ENCODE measurements at places on chromosomes 16 and 17.

GRCh38 chr17:16938496-16939207 lies 33.3 kb downstream of the TNFRSF13B start:
- no peak for DNase-seq

- no peak for DNase-seq
These were observed 13.6 kb upstream of the TVP23A start for GRCh38 chr16:10831894-10832886.

DNA sequence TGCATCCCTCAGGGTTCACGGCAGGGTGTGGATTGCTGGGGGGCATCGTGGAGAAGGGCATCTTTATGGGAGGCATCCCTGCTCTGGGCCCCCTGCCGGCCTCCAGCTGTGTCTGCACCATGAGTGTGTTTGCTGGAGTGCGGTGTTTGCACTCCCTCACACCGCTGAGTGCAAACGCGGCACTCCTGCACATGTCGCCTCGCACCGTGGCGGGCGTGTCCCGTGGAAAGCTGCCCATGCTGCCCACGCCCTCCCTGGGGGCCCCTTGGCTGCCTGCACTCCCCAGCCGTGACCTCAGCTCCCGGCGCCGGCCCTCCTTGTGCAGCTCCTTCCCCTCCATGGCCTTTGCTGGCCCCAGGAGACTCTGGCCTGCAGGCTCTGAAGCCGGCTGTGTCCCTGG lies 74.6 kb upstream of the ZNF750 start:
- no peak for DNase-seq

DNA sequence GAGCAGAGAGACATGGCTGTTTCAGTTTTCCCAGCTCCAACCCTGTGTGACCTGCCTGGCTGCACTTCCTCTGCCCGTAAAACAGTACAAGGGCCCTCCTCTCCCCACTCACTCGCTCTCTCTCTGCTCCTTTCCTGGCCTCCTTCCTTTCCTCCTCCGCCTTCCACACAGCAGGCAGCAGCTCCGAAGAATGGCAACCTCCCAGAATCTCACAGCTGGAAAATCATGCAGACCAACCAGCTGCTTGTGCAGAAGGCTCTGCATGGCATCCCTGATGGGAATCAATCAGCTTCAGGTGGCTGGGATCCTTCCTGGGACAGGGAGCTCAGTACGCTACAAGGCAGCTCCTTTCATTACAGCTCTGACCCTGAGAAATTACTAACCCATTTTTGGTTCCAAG lies 27.4 kb downstream of the TMEM132E start:
- no peak for DNase-seq

DNA sequence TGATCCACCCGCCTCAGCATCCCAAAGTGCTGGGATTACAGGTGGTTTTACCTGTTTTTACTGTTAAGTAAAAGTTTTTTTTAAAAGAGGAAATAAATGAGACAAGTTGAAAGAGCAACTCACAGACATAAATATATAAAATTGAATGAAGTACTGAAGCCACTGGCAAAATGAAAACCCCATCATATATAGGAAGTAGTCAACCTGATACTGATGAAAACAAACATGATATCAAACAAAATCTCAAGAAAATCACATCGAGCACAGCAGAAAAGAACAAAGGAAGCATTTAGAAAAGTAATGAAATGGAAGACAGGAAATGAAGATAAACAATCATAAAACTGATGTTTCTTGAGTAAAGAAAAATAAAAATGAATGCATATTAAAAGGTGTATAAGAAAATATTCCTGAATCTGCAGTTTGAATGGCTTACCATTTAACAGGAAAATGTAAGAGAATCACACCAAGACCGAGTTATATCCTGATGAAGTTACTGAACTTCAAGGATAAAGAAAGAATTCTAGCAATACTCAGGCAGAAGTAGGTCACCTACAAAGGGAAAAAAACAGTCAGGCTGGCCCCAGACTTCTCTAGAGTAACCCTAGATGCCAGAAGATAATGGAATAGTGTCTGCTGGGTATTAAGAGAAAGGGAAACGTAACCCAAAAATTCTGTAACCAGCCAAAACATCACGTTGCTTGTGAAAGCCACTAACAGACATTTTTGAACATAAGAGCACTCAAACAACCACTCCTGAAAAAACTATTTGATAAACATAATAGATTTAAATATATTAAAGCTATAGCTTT lies 31.5 kb downstream of the UBE2G1 start:
- no peak for DNase-seq

- DNase-seq = no peak
These were observed 67.8 kb downstream of the CDH8 start for GRCh38 chr16:61968242-61969076.

DNA sequence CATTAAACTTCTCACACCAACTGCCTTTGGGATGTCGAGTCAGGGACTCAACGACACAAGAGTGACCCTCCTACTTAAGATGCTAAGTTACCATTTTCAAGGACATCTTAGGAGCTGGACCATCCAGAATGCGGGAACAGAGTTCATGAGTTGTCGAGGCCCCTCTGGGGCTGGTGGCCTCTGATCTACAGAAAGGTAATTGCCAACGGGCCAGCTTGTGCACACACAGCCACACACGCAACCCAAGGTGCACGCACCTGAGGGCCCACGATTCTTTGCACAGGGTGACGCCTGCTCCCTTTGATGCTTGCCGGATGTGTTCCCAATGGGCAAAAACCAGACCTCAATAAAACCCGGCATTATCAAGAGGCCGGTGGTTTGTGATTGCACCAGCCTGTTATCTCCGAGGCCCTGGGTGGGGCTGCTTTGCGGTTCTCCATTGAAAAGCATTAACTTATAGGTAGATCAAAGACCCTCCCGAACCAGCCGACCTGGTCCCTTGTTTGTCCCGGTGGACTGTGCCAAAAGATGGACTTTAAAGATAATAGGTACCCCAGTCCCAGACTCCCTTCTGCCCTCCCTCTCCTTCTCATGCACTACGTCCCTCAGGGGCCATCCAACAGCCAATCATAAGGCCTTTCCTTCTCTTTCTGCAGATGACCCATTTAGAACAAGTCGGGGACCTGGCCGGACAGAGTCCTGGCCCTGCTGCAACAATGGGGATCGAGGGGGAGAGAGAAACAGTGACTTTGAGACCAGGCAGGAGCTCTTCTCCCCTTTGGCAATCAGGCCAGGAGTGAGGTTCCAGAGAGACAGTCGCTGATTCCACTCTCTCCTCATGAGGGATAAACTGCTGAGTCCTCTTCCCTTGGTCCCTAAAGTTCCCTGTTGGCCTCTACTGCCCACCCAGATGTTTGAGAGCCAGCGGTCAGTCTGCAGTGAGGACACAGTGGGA lies 292.5 kb downstream of the SOX9 start:
- DNase-seq = no peak

GRCh38 chr17:61734466-61734865 lies 128.9 kb downstream of the BRIP1 start:
- DNase-seq = no peak

- no peak for DNase-seq
These were observed 1.3 kb downstream of the FUS start for GRCh38 chr16:31181102-31181830.

All from stimulated activated CD8-positive, alpha-beta memory T cell treated with anti-CD3 and anti-CD28 coated beads, Interleukin-7, amount 100 ng/mL, for 4 hours (primary cell).